PC-3 (cell line): ENCODE measurements at places on chromosomes 16 and 17.
A peak's percentile ranks its signal among the peaks of the same experiment; 100 is the strongest.

DNA sequence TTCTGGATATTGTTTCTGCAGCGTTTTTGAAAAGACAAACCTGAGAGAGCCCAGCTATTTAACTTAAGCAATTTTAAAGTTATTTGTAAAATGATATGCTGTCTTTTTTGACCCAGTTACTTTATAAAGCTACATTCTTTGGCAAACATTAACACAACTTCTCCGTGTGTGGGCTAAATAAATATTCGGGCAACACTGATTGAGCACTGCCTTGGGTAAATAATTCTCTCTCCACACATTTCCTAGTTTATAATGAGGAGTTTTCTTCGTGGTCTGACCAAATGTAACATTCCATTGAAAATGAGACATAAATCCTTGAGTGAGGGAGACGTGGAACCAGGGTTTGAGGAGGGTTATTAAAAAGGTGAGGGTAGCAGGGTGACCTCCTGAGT, 142.8 kb downstream of the WWOX start:
- no peak for DNase-seq

- DNase-seq = no peak
These were observed 55.9 kb downstream of the ANKRD11 start for GRCh38 chr16:89434490-89434889.

GRCh38 chr17:13001991-13002615, 15.7 kb downstream of the ELAC2 start:
- no peak for DNase-seq

DNA sequence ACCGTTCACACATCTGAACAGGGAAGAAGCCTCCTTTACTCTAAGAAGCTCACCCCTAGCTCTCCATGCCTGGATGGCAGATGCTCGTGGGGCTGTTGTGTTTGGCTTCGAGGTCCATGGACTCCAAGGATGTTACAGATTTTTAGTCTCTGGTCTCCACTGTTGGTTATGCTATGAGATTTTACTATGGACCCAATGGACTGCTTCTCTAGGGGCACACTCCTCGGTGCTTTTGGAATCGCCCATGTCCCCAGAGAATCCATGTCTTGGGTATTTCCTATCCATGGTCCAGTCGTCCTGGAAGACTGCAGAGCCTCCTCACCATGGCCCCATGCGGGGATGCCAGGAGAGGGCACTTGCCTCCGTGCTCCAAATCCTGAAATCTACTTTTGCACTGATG, 83.4 kb downstream of the KCNJ12 start:
- DNase-seq = no peak

- DNase-seq = no peak
These were observed 46.1 kb downstream of the ARHGAP17 start for GRCh38 chr16:24969071-24969470.

DNA sequence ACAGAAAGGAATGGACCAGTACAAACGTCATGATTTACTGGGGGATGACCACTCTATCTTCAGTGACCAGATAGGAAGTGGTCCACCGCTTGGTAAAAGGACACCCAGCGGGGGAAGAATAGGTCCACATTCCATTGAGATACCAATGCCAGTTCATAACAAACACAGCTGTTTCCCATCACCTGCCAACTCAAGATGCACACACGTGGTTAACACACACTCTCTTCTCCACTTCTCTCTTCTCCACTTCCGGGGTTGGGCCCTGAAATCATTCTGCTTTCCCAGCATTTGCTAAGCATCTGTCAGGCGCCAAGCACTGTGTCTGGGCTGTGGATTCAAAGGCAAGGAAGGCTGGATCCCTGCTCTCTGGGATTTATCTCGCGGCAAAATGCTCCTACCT, 175.5 kb downstream of the SLC39A11 start:
- DNase-seq = no peak

GRCh38 chr17:65103896-65104295, 33.3 kb upstream of the RGS9 start:
- DNase-seq = peak; percentile 93

DNA sequence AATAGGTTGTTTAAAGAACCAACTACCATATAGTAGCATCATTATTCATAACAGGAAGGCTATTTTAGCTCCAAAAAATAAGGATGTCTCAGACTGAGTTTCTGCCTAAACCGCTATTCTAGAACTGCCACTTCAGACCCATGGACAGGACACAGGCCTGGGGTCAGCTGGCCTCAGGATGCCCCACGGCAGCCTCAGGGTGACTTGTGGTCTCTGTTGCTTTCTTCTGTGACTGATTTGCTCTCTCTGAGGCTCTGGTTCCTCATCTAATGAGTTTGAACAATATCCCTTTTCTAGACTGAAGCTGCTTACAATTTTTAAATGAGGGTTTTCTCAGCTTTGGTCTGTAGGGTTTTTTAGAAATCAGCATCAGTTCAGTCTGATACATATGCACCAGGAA, 31.8 kb upstream of the IRF8 start:
- DNase-seq = no peak

DNA sequence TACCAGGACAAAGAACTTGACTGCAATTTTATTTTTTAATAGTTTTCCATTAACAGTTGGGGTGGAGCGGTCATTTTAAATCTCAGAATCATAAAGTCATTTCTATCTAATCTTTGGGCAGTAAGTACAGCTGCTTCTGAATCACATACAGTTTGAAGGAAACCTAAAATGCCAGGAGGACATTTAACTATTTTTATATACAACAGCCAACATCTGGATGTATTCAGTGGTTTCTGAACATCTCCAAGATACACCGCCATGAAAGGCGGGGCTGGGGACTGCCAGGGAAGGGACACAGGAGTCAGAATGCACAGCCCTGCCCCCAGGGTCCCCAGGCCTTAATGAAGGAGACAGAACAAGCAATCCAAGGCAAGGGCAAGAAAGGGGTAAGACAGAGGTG, 392.3 kb downstream of the SLC39A11 start:
- DNase-seq = no peak

DNA sequence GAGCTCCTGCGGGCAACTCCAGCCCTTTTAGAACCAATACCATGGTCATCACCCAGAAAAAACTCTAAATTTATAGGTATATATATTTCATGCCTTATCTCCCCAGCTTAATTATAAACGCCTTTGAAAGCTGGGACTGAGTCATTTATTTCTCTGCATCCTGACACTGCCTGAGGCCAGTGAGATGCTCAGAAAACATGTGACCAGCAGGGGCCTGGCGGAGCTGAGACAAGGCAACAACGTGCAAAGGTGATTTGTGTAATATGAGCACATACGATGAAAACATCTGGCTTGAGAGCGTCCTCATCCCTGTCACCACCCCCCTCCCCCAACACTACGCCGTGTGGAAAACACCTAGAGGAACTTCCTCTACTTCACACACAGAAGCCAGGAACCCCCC, 22.7 kb downstream of the NXN start:
- DNase-seq = peak; percentile 45

DNA sequence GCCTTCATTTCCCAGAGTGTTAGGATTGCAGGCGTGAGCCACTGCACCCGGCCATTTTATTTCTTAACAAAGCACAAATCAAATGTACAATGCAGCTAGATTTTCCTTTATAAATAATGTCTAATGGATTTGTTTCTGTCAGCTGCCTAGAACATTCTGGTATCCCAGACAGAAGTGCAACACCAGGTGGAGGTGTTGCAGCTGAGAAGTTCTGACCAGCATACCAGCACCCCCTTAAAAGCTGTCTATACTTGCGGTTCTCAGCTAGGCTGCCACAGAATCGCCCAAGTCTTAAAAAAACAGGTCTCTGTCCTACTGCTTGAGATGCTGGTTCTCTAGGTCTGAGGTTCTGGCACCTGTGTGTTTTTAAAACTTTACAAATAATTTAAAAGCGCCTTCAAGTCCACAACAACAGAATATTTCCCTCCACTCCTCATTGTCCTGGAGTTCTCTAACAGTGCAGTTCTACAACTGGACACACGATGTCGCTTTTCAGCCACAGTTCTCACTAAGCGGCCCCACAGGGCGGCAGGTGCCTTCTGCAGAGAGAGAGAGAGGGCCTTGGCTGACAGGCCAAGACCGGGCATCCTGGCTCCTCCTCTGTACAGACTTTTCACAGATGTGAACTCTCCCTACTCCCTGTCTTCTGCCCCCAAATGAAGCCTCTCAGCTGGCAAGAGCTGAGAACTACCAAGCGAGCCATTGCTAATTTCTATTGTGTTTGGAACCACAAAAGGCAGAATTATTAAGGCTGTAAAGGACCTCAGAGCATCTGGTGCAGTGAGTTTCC, 32.6 kb upstream of the MEOX1 start:
- DNase-seq = peak; percentile 97

DNA sequence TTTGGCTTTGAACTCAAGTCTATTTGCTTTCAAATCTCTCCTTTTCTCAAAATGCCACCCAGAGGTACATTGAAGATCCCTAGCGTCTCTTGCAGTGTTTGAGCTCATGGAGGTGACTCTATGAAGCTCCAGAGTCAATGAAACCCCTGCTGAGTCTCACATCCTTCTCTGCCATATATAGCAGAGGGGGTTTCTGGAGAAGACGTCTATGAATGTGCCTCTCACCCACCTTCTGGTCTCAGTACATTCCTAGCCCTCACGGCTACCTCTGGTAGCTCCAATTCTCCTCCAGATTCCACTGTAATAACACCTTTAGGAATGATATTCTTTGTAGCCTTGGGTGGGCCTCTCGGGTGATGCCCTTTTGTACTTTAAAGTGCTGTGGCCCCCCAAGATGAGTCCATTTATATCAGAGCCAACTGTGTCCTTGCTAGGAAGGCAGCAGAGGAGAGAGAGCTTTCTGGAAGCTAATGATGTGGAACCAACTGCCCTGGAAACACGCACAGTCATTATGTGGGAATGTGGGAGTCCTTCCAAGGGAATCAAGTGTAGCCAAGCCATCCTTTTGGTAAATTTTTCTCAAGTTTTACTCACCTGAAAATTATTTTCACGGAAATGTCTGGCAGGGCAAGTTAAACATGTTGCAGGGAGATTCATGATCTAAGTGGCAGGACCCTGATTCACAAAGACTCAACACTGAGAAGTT, 123.4 kb downstream of the ASIC2 start:
- peak; percentile 75 for DNase-seq

DNA sequence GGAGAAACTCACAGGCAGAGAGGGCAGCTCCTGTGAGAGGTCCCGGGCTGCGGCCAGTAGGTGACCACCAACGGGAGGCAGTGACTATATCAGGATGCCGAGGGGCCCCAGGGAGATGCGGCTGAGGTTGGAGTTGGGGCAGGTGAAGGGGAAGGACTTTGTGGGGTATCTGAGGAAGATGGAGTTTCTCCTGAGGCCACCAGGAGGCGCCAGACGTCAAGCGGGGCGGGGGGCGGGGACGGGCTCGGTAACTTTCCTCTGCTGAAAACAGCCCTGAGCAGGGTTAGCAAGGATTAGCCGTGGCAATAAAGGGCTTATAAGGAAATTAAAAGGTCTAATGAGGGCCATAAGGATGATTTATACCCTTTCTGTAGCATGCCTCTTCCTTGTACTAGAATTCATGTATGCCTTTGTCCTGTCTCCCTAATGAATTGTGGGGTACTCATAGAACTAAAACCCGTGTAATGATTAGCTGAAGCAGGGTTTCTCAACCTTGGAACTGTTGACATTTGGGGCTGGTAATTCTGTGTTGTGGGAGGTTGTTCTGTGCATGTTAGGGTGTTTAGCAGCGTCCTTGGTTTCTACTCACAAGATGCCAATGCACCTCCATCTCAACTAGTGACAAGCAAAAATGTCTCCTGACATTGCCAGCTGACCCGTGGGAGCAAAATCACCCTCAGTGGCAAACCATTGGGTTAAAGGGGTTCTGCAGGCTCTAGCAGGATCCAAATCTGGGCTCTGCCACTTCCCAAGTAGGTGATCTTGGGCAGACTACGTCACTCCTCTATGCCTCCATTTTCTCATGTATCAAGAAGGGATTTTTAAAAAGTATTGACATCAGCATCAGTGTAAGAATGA, 74.8 kb upstream of the GRIN2A start:
- peak; percentile 8 for DNase-seq

DNA sequence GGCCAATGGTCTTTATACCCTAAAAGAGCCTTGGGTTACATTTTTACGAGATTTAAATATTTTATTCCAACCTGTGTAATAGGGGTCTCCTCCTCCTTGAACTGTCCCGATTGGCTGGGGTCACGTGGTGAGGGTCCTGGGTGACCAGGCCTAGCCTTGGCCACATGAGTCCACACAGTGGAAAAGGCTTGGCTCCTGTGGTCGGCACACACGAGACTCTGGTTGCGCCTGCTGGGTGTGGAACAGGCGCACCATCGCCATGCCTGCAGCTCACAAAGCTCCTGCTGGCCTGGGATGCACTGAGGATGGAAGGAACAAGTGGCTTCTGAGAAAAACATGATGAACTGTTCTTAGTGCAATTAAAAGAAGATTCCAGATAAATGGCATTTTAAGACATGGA, 103.9 kb upstream of the ZNF750 start:
- no peak for DNase-seq

DNA sequence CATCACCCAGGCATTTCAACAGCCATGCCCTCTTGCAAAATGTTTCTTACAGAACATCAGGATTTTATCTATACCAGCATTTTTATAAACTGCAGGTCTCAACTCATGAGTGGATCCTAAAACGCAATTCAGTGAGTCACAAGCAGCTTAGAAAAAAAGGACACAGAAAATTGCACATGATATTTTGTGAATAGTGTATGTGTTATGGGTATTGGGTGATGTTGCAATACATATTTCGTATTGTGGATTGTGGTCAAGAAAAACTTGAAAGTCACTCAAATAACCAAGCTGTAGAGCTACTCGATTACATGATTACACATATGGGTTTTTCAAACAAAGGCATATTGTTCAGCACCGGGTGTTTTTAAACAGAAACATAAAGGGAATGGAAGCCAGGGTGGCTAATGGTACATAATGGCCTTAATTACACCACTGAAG, 1.4 kb downstream of the WIPI1 start:
- no peak for DNase-seq

DNA sequence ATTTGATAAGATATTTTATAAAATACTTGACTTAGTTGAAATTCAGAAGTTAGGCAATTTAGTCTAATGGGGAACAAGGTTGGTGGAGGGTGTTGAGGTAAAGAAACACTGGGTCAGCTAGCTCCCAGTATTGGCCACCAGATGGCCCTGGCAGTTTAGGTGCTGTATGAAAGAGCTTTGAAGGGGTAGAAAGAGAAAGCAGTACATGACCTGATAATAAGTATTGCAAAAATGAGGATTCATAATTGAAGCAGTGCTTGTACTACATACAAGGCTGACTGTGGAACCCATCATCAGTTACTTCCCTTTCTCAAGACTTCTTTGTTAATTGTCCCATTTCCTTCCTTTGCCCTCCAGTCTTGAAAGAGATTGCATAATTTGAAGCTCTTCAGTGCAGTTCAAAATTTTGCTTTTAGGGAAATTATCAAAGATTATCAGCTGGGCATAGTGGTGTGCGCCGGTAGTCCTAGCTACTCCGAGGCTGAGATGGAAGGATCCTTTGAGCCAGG, 29.4 kb downstream of the TANC2 start:
- peak; percentile 65 for DNase-seq

- no peak for DNase-seq
These were observed 50.7 kb downstream of the CFDP1 start for GRCh38 chr16:75382611-75383010.
